Naive B cell (primary cell): ENCODE measurements at places on chromosomes 1 and 21.

DNA sequence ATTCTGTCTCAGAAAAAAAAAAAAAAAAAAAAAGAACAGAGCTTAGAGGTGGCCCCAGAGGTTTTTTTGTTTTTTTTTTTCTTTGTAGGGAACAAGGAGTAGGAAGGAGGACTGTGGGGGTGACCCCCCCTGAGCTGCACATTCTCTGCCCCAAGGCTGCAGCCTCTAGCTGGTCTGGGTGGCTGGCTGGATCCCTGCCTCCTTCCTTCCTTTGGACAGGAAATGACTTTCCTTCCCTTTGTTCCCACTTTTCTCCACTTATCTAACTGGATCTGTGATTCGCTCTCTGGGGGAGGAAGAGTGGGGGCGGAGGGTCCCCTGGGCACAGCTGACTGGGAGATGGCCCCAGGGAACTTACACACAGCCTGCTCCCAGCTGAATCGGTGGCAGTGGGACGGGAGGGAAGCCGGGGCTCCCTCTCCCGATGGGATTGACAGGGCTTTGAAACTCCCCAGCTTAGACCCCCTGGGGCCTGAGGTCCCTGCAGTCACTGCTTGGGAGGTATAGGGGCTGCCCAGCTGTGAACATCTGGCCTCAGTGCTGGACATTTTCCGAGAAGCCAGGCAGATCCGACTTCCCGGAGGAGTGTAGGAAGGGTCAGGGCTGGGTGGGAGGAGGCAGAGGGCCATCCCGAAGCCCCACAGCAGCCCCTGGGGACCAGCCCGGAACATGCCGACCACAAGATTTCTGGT, 2.1 kb downstream of the FBLIM1 start:
- no peak for DNase-seq

- DNase-seq: no peak
Observed at GRCh38 chr21:42835611-42836401, 43.5 kb downstream of the WDR4 start.

GRCh38 chr1:201626629-201627275, 87.8 kb downstream of the NAV1 start:
- no peak for DNase-seq

GRCh38 chr1:160981584-160982411, 27.2 kb upstream of the ITLN2 start:
- no peak for DNase-seq

DNA sequence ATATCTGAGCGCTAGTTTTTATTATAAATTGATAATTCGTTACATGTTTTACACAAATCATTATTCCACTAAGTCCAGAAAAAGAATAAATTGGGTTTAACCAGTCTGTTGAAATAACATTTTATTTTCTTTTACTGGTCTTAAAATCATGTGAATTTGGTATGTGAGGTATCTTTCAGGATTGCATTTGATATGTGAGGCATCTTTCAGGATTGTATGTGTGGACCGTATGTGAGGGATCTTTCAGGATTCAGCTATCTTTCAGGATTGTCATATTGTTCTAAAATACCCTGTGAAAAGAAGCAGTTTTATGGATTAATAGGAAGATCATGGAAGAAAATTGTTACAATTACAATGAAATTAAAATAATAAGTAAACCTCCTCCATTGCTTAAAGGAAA, 42.9 kb downstream of the USP25 start:
- DNase-seq: no peak

DNA sequence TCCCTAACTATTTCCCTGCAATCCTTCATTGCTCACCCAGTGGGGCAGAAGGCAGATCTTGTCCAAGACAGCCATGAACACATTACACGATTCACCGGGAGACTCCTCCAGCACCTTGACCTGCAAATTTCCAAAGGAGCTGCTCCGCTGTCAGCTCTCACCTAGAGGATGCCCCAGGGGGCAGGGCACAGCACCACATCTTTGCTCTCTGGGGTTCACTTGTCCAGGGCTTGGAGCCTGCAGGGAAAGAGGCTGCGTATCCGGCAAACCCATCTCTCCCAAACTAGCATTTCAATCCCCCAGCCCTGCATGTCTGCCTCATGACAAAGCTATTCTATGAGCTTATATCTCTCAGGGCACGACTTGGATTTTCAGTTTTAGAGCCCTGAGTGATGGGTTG, 35.1 kb upstream of the OLIG2 start:
- DNase-seq: no peak

GRCh38 chr1:8856689-8857412, 21.6 kb downstream of the ENO1 start:
- no peak for DNase-seq

- no peak for DNase-seq
Observed at GRCh38 chr1:48526008-48526710, 54.2 kb upstream of the SPATA6 start.

- no peak for DNase-seq
Observed at GRCh38 chr1:167210966-167211674, 9.6 kb upstream of the POU2F1 start.

- DNase-seq: no peak
Observed at GRCh38 chr1:59485949-59486348, 189.1 kb downstream of the FGGY start.

DNA sequence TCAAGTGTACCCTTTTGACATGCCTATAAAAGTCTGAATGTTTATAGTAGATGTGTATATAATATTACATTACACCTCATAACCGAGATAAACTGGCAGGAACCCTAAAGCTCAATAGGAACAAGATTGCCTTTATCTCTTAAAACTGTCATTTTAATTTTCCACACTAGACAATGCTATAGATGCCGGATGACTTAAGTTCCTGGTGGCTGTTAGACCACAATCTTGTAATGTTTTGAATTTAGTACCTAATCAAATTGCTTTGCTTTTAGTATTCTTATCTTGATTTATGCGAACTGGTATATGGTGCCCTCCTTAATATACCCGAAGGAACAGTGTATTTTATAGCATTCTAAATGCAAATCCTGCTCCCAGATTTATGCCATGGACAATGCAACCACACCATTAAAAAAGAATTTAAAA, 1397.0 kb upstream of the ADGRL4 start:
- DNase-seq: no peak

- no peak for DNase-seq
Observed at GRCh38 chr1:247552231-247552630, 3.3 kb downstream of the GCSAML start.

- no peak for DNase-seq
Observed at GRCh38 chr1:150162862-150163706, 13.4 kb downstream of the PLEKHO1 start.

GRCh38 chr1:155076371-155076770, 2.3 kb upstream of the EFNA3 start:
- DNase-seq: no peak

DNA sequence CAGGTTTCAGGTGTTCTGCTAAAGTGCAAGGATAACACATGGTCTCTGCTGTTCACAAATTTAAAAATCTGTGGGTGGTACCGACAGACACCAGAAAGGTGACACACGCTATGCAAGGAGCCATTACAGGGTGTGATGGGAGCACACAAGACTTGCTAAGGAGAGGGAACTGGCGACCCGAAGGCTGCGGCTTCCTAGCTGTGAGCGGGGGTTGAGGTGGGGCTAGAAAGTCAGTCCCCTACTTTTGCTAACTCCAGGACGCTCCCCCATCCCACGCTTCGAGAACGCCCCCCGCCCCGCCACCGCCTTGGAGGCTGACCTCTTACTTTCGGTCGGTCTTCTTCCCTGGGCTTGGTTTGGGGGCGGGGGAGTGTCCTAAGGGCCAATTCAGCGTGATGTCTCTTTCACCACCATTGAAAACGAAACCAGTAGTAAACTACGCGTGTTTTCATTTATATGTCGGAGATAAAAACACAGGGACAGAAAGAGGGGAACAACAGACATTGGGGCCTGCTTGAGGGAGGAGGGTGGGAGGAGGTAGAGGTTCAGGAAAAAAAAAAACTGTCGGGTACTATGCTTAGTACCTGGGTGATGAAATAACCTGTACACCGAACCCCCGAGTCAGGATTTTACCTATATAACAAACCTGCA, 1.1 kb downstream of the CKS1B start:
- peak; percentile 50 for DNase-seq

GRCh38 chr1:84603941-84604830, 29.9 kb upstream of the CTBS start:
- DNase-seq: no peak

DNA sequence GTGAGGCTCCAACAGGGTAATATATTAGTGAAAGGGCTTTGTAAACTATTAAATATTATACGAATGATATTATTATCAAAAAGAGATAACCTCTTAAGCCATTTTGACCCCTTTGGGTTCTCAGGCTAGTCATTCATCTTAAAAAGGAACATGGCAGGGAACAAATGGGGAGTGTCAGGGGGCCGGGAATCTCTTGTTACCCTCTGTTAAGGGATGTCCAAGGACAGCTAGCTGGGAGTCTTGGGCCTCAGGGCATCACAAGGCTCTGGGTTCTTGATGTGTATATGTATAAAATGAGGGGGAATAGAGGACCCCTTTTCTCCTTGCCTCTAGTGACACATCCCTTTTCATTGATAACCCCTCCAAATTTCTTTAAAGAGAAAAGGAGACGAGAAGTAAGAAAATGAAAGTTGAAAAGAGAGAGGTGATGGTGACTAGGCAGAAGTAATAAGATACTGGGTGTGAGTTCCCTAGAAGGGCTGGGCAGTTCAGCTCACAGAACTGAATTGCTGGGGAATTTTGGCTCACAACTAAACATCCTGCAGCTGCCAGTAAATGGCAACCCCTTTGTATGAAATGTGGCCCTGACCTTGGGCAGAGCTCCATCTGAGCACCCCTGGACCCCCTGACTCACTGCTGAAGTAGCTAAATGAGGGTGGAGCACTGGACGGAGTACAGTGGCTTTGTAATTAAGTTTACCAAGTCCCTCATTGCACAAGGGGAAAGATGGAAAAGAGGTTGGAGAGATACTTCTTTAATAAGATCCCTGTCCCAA, 20.0 kb upstream of the ZNF326 start:
- DNase-seq: no peak

DNA sequence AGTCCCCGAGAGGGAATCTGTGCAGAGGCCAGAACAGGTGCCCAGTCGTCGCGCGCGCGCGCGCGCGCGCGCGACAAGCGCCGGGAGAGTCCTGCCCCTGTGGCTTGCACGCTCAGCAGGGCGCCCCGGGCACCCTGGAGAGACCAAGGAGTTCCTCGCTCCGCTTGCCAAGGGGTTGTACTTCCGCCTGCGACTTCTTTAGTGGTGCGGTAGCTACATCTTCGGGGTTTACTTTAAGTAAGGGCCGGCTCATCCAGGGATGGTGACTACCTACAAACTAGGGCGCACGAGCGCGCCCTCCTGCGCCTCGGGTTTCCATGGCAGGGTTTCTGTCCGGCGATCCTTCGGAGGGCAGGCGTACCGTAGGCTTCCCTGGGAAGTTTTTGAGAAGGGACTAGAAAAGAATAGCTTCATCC, 1.4 kb downstream of the LHX4 start:
- no peak for DNase-seq

- no peak for DNase-seq
Observed at GRCh38 chr1:156551066-156551643, 21.2 kb downstream of the IQGAP3 start.

DNA sequence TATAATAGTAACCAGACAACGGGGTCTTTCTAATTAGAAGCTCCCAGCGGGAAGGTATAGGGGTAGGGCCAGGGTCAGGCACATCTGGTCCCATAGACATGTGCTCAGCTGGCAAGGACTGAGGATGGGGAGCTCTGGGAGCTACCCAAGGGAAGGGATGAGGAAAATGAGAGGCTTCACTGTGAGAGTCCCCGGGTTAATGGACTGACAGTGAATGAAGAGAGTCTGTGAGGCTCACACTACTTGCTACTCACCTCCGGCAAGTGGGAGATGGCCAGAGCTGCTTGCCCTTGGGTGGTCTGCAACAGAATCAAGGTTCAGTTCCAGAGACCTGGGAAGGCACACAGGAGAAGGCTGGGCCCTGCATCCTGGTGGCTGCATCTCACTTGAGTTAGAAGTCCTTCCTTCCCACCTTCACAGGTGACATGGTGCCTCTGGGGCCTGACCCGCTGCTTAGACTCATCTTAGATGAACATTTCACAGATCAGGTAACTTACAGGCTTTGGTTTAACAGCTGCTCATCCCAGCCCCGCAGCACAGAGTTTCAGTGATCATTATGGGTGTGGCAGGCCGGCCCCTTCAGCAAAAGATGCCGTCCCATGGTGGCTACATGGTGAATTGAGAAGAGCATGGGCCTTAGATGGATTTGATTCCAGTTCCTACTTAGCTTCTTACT, 31.7 kb downstream of the EIF2D start:
- no peak for DNase-seq

DNA sequence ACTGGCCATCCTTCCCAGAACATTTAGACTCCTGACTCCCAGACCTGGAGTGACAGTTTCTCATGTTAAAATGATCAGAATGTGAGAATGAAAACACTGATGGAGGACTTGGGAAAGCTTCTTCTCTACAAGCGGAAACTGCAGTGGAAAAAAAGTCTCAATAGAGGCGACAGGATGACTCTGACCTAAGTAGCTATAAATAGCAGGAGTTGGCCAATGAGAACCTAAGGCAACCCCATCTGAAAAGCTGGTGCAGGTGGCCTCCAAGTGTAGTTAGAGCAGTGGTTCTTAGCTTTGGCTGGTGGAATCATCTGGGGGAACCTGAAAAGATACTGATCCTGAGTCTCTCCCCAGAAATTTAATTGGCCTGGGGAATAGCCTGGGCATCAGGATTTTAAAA, 44.2 kb upstream of the EXOSC10 start:
- no peak for DNase-seq

DNA sequence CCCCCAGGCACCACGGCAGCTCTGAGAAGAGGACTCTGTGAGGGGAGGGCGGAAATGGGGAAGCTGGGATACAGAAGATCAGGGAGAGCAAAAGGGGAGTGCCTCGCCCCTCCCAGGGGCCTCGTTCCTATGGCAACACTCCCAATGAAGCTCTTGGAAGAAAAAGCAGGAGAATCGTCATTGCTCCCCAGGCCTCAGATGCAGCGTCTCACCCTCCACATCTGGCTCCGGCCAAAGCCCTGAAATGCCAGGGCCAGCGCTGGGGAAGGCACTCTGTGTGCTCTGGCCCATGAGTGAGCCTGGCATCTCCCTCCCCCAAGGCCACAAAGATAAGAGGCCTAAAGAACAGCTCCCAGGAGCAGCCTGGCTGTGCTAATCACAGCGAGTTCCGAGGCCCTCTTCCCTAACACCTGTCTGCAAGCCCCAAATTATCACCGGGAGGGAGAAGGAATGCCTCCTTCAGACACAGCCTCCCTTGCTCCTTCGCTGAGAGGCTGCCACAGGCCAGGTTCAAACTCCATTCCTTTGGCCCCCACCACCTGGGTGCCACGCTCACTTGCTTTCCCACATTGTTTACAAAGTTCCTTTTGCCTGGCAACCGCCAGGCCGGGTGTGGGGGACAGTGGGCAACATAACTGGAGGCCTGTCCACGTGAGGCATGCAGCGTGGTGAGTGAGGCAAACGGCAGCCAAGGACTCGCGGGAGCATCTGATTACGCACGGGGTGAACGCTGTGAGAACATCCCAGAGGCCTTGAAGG, 27.8 kb downstream of the ECE1 start:
- DNase-seq: no peak
